ENCODE measurements at places on chromosomes 3 and 15.

DNA sequence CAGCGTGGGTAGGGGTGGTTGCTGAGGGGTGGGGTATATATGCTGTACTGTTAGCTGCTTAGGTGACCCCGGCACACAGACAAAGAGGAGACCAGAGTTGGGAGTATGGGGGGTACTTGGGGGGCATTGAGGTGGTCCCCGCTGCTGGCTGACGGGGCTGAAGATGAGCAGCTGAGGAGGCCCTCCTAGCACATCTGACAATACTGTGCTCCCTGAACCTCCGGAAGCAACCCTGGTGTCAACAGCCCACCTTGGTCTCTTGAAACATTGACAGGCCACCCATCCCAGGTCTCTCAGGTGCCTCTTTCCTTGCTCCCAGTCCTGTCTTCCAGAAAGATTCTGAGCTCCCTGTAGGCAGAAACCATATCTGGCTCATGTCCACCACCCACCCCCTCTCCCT, 19.2 kb upstream of the SEMA3F start:
- H3K27me3 ChIP-seq, result peaks cover 48% of the 10 kb centered on the region
- H3K27ac ChIP-seq, result no peak overlapping the region
- H3K4me1 ChIP-seq, result peaks cover 4% of the 10 kb centered on the region
- no peaks in the 10 kb centered on the region for H3K36me3 ChIP-seq
- no peak for DNase-seq

GRCh38 chr3:123096126-123096525, 29.3 kb downstream of the PDIA5 start:
- no peak overlapping the region for H3K4me3 ChIP-seq
- peaks cover 23% of the 10 kb centered on the region for H3K36me3 ChIP-seq
- no peaks in the 10 kb centered on the region for H3K27me3 ChIP-seq
- peaks cover 10% of the 10 kb centered on the region for H3K4me1 ChIP-seq

GRCh38 chr3:156465194-156465593, 89.7 kb downstream of the SSR3 start:
- H3K4me1 ChIP-seq, result peaks cover 2% of the 10 kb centered on the region
- H3K27me3 ChIP-seq, result peaks cover 8% of the 10 kb centered on the region
- no peak overlapping the region for H3K4me3 ChIP-seq
- no peak for DNase-seq
- H3K36me3 ChIP-seq, result no peaks in the 10 kb centered on the region

GRCh38 chr3:159964166-159964973, 24.3 kb upstream of the IL12A start:
- no peaks in the 10 kb centered on the region for H3K36me3 ChIP-seq
- no peak overlapping the region for H3K27ac ChIP-seq
- no peak for DNase-seq

- H3K4me3 ChIP-seq, result peak overlapping the region; percentile 84
- no peak for DNase-seq
- H3K4me1 ChIP-seq, result peaks cover 31% of the 10 kb centered on the region
- peaks cover 87% of the 10 kb centered on the region for H3K27me3 ChIP-seq
- H3K36me3 ChIP-seq, result peaks cover 26% of the 10 kb centered on the region
- peak overlapping the region; percentile 98 for H3K27ac ChIP-seq
Measured at GRCh38 chr15:60006203-60006862, 2.2 kb downstream of the FOXB1 start.

GRCh38 chr3:23055733-23056376, 147.3 kb upstream of the UBE2E2 start:
- peaks cover 12% of the 10 kb centered on the region for H3K4me1 ChIP-seq
- no peak for DNase-seq
- H3K27me3 ChIP-seq, result no peaks in the 10 kb centered on the region
- no peak overlapping the region for H3K4me3 ChIP-seq
- no peak overlapping the region for H3K27ac ChIP-seq

- no peak for DNase-seq
- no peak overlapping the region for H3K27ac ChIP-seq
- peaks cover 6% of the 10 kb centered on the region for H3K4me1 ChIP-seq
Measured at GRCh38 chr3:100131241-100131640, 16.9 kb upstream of the FILIP1L start.

- H3K27me3 ChIP-seq, result no peaks in the 10 kb centered on the region
- H3K27ac ChIP-seq, result no peak overlapping the region
- no peak for DNase-seq
- no peaks in the 10 kb centered on the region for H3K36me3 ChIP-seq
Measured at GRCh38 chr3:174206607-174207192, 652.4 kb upstream of the NAALADL2 start.

DNA sequence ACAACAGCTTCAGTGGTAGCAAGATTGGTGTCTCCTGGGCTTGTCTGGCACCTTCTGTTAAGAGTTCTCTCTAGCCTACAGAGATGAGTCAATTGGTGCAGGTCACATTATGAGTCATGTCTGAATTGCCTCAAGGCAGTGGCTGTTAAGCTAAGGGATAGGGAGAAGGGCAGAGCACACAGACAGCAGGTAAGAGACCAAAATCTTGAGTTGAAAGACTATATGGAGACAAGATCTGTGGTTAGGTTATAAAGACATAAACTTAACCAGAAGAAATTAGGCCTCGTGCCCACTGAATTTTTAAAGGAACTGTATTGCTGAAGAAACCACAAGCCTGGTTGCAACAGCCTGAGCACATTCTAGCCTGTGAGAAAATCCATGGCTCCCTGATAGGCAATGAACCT, 19.2 kb upstream of the KPNA1 start:
- no peak overlapping the region for H3K4me3 ChIP-seq
- H3K36me3 ChIP-seq, result peaks cover 38% of the 10 kb centered on the region

DNA sequence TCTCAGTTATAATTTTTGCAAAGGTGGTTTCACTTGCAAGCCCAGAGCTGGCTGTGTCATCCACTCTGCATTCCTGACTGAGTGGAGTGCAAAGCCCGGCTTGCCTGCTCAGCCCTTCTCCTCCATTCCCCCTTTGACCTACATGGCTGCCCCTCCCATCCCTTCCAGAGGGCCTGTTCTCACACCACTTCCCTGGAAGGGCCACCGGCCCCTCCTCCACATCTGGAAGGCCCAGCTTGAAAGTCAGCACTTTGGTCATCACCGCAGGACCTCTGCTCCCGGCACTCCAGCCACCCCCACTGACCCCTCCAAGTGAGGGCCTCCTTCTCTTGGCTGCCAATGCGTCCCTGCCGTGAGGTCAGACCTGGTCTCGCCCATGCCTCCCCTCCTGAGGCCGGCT, 74.1 kb upstream of the RNF7 start:
- no peak overlapping the region for H3K27ac ChIP-seq
- peaks cover 8% of the 10 kb centered on the region for H3K4me1 ChIP-seq
- H3K4me3 ChIP-seq, result no peak overlapping the region
- H3K36me3 ChIP-seq, result peaks cover 5% of the 10 kb centered on the region

DNA sequence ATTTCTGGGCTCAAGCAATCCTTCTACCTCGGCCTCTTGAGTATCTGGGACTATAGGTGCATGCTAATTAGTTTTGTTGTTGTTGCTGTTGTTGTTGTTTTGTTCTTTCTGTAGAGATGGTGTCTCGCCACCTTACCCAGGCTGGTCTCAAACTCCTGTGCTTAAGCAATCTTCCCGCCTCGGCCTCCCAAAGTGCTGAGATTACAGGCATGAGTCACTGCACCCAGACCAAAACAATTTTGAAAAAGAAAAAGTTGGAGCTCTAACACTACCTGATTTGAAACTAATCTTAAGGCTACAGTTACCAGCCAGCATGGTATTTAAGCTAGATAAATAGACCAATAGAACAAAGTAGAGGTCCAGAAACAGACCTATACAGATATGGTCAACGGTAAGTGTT, 29.8 kb downstream of the KPNA1 start:
- no peak overlapping the region for H3K4me3 ChIP-seq
- H3K36me3 ChIP-seq, result peaks cover 4% of the 10 kb centered on the region
- no peak for DNase-seq
- H3K4me1 ChIP-seq, result peaks cover 18% of the 10 kb centered on the region
- no peak overlapping the region for H3K27ac ChIP-seq
- no peaks in the 10 kb centered on the region for H3K27me3 ChIP-seq

Data from naive B cell (primary cell).